Stimulated activated CD4-positive, alpha-beta T cell treated with anti-CD3 and anti-CD28 coated beads, Interleukin-1b, Interleukin-23, amount 100 ng/mL, for 24 hours (primary cell): ENCODE measurements at places on chromosomes 5 and 9.

DNA sequence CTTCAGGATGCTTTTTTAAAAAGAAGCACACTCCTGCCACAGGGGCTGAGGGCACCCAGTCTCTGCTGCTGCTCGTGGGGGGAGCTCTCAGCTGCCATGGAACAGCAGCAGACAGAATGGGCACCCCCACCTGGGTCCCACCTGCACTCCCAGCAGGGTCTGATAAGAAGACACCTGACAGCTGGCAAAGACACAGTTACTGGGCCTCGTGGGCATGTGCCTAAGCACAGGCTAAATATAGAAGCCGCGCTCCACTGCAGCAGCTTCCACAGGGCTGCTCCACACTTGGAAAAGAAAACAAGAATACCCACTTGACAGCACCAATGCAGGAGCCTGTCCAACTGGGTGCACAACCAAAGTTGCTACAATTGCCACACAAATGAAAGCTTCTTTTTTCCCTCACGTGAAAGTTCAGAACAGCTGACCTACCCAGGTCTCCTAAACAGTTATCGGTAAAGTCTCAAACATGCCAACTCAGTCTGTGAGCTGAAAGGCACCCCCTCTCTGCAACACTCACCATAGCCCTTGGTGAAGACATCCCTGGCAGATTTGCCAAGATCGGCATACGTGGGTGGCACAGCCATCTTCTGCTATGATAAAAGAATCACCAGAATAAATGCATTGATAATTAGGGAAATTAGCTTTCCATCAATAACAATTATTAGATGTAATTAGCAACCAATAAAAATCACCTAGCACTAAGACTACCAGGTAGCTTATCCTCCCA, 12.2 kb downstream of the VDAC1 start:
- no peak for DNase-seq

- no peak for DNase-seq
These were observed 126.1 kb downstream of the SV2C start for GRCh38 chr5:76209297-76209696.

GRCh38 chr5:2721385-2722138, 29.9 kb downstream of the IRX2 start:
- no peak for DNase-seq

GRCh38 chr9:23464275-23464674, 361.8 kb downstream of the ELAVL2 start:
- DNase-seq = no peak

GRCh38 chr9:126508171-126508591, 105.5 kb upstream of the LMX1B start:
- no peak for DNase-seq

- no peak for DNase-seq
These were observed 35.5 kb upstream of the B4GALT1 start for GRCh38 chr9:33202552-33203201.

DNA sequence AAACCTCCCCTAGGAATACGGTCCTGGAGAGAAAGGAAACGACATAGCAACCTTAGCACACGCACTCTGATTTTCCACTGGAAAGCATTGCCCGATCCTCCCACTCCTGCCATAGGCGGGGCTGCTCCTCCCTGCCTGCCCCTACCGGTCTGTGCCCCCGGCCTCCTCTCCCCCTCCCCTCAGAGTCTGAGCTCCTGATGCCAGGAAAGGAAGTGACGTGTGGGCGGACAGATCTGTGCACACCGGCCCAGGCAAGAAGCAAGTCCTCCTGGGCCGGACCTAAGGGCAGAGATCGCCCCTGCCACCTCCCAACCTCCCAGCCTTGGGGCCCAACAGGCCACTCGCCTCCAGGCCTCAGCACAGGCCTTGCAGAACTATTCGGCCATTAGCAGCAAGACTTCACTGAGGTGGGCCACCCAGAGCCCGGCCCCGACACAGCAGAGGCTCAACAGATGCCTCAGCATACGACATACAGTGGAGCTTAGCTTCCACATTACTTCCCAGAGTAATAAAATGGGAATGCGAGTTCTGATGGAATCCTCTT, 7.2 kb downstream of the NINJ1 start:
- DNase-seq = no peak

DNA sequence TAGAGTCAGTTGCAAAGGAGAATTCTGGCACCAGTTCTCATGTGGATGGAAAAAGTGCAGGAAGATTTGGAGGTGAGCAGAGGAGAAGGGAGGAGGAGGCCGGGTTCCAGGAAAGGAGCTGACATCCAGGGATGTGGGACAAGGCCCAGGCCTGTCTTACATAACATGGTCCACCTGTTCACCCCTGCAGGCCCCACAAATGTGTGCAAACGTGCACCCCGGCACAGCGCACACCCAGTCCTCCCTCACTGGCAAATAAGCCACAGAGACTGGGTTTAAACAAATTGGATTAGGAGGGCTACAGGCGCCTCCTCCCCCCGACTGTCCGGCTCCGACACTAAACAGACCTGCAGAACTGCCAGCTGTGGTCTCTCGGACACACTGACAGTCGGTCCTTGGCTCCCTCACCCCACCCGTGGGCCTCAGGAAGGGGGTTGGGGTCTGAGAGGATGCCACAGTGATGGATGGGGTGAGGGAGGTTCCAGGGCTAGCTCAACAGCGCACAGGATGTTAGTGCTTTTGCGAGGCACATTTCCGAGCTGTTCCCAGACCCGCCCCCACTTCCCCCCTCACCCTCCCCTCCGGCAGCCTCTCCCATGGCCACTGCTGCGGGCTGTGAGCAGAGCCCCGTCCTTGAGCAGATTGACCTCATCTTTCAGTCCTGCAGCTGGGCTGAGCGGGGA, 43.4 kb upstream of the IL17B start:
- DNase-seq = no peak

GRCh38 chr5:159040181-159040580, 59.5 kb downstream of the EBF1 start:
- no peak for DNase-seq

DNA sequence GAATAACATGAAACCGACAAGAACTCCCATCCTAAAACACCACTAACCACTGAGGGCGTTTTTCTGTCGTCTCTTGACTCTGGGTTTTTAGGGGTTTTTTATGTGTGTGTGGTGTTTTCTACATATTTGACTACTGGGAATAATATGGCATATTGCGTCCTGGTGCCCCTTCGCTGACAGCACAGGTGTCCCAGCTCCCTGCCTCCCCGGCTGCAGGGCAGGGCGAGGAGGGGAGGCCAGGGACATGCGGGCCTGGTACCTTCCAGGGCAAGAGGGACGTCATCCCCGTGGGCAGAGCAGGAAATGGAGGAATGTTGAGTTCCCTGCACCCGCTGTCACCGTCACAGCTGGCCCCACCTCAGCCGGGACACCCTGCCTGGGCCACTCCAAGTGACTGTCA, 34.8 kb downstream of the VAV2 start:
- no peak for DNase-seq

GRCh38 chr5:105929858-105930257, 1740.9 kb downstream of the EFNA5 start:
- no peak for DNase-seq

GRCh38 chr9:20040991-20041696, 252.3 kb upstream of the SLC24A2 start:
- no peak for DNase-seq
